ENCODE measurements at places on chromosomes 4 and X. TPM values are rescaled to one million over a fixed set of nuclear protein-coding genes. Genes with fewer than 3 reads are reported as not detected.

GRCh38 chr4:33911959-33912358 is 2332.4 kb downstream of the ARAP2 start:
- no peak for DNase-seq

- DNase-seq, result no peak
Measured at GRCh38 chr4:113921089-113921794, 58.2 kb downstream of the ARSJ start.

GRCh38 chr4:5755161-5755560 is 44.2 kb downstream of the EVC start:
- DNase-seq, result no peak

FRMPD4 gene
- total RNA-seq, result 2.6 TPM

PCDH7 gene
- total RNA-seq, result 3.7 TPM
